ENCODE measurements at places on chromosomes 3 and 15. TPM values are rescaled to one million over a fixed set of nuclear protein-coding genes. Genes with fewer than 3 reads are reported as not detected.
A peak's percentile ranks its signal among the peaks of the same experiment; 100 is the strongest.

GOLGA8T gene
- total RNA-seq, result not detected

DUOXA2 gene
- total RNA-seq, result not detected

GRCh38 chr3:31988271-31988670, 6.7 kb downstream of the ZNF860 start:
- H3K27ac ChIP-seq, result no peak overlapping the region
- H3K4me1 ChIP-seq, result peaks cover 2% of the 10 kb centered on the region
- H3K4me3 ChIP-seq, result no peak overlapping the region
- DNase-seq, result no peak
- no peaks in the 10 kb centered on the region for H3K36me3 ChIP-seq
- peaks cover 4% of the 10 kb centered on the region for H3K27me3 ChIP-seq

SEMA3F gene
- 23.6 TPM for total RNA-seq

GRCh38 chr3:119302697-119303551, 8.7 kb downstream of the ARHGAP31 start:
- no peak overlapping the region for H3K27ac ChIP-seq
- peaks cover 8% of the 10 kb centered on the region for H3K27me3 ChIP-seq
- DNase-seq, result no peak
- no peak overlapping the region for H3K4me3 ChIP-seq
- H3K36me3 ChIP-seq, result no peaks in the 10 kb centered on the region

DNA sequence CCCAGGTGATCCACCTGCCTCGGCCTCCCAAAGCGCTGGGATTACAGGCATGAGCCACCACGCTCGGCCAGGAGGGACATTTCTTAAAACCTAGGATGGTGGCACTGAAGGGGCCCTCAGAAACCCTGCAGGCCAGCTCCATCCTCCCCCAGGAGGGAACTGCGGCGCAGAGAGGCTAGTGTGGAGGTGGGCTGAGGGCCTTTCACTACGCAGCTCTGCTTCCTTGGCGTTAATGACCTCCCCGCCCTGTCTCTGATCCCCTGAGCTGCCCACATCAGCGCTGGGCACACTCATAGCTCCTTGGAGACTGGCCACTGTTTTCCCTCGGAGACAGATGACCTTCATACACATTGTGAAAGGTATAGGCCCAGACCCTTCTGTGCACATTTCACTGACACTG, 46.2 kb upstream of the MAGEF1 start:
- H3K4me3 ChIP-seq, result no peak overlapping the region
- H3K27ac ChIP-seq, result no peak overlapping the region
- peaks cover 46% of the 10 kb centered on the region for H3K27me3 ChIP-seq
- DNase-seq, result no peak

DNA sequence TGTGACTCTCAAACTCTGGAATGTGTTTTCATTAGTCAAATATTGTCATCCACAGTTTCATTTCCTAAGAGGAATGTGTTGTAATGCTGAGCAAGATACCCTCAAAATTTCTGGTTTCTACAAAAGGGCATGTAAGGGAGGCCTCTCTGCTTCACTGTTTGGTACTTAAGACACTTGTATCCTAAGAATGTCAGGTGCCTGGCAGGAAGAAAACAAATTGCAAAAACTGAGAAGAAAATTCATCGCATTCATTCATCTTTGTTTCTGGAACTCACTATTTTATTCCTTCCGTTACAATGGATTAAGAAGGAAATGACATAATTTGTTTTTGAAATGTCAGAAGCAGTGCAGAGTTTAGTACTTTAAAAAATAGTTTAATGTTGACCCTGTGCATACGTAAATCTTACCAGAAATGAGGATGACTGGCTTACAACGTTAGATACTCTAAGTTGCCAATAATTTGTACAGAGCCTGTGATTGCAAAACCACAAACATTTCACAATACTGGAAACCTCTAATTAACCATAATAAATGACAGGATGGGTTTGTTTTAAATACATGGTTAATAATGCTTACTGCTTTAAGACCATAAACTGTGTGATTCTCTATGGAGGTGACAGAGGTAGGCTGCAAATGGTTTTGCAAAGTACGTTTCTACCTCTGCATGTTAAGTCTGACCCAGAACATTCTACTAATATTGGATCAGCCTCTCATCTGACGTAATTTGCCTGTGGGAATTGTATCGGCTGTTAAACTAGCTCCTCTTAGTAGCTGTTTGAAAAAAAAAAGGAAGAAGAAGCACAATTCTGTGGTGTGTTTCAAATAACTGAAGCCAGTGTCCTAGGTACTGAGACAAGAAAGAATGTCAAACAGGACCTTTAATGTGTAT, 477.8 kb downstream of the RBMS3 start:
- H3K4me1 ChIP-seq, result peaks cover 15% of the 10 kb centered on the region
- H3K36me3 ChIP-seq, result no peaks in the 10 kb centered on the region
- DNase-seq, result no peak
- H3K4me3 ChIP-seq, result no peak overlapping the region

LSMEM2 gene
- total RNA-seq, result not detected

DNA sequence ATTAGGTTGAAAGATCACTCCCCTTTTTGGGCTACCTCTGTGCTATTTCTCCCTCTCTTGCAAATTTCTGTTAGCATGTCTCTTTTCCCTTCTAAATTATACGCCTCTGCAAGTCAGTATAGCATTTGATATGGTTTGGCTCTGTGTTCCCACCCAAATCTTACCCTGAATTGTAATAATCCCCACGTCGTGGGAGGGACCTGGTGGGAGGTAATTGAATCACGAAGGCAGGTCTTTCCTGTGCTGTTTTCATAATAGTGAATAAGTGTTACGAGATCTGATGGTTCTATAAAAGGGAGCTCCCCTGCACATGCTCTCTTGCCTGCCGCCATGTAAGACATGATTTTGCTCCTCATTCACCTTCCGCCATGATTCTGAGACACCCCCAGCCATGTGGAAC, 41.0 kb downstream of the TAMM41 start:
- peaks cover 47% of the 10 kb centered on the region for H3K36me3 ChIP-seq
- H3K4me3 ChIP-seq, result no peak overlapping the region
- H3K27me3 ChIP-seq, result no peaks in the 10 kb centered on the region
- no peak for DNase-seq
- H3K27ac ChIP-seq, result no peak overlapping the region
- H3K4me1 ChIP-seq, result no peaks in the 10 kb centered on the region

VEPH1 gene
- total RNA-seq, result 12.3 TPM

DNA sequence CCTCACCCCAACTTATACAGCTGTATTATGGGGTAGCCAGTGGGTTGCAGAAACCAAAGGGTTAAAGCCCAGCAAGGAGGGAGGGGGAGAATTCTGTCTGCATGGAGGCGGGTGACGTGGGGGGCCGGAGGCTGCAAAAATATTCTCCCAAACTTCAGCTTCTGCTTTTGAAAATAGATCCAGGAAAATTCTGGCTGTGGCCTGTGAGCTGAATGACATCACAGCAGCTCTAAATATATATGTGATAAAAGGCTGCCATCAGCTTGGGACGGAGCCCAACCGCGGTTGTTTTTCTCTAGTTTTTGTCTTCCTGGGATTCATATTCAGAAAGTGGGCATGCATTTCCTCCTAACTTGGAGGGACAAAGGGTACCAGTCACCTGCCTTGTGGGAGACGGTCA, 27.6 kb downstream of the MAPKAPK3 start:
- H3K4me1 ChIP-seq, result no peaks in the 10 kb centered on the region
- no peaks in the 10 kb centered on the region for H3K27me3 ChIP-seq
- H3K4me3 ChIP-seq, result no peak overlapping the region
- H3K27ac ChIP-seq, result no peak overlapping the region
- no peak for DNase-seq

ZKSCAN7 gene
- total RNA-seq, result 25.0 TPM

DNA sequence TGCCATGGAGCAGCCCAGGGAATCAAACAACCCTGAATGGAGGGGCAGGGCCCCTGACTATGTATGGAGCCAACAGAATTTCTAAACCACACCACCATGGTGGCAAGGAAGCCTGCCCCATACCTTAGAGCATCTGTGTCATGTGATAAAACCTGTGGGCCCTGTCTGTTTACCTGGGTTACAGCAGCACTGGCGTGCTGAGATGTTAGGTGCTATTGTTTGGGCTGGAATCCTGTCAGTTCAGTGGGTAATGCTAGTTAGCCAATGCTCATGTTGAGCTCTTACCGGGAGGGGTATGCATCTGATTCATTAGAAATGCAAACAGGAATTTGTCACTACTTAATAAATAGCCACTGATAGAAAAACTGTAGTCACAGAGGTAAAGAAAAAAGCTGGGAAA, 63.5 kb upstream of the ETV5 start:
- no peak overlapping the region for H3K4me3 ChIP-seq
- no peak overlapping the region for H3K27ac ChIP-seq
- no peaks in the 10 kb centered on the region for H3K36me3 ChIP-seq
- DNase-seq, result no peak

GRCh38 chr3:51735950-51736349, 29.1 kb downstream of the GRM2 start:
- H3K27me3 ChIP-seq, result peaks cover 6% of the 10 kb centered on the region
- no peak overlapping the region for H3K4me3 ChIP-seq
- peaks cover 5% of the 10 kb centered on the region for H3K4me1 ChIP-seq

AMIGO3 gene
- not detected for total RNA-seq

DNA sequence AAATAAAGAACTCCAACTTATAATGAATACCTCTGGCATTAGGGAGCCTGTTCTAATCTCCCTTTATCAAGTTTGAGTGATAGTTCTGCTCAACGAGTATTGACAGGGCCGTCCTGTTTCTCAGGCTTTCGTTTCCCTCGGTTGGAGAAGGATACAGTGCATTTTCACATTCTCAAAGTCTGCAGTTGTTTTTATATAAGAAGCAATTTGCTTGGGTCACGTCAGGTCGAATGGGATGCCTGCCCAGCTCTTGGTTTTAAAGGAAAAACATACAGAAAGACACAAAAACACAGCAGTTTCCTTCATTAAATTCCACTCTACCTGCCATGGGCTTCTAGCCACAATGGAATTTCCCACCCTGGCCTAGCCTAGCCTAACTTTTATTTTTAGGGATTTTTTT, 366.3 kb downstream of the TIGIT start:
- peaks cover 1% of the 10 kb centered on the region for H3K36me3 ChIP-seq
- H3K27ac ChIP-seq, result no peak overlapping the region
- H3K27me3 ChIP-seq, result no peaks in the 10 kb centered on the region
- H3K4me1 ChIP-seq, result peaks cover 13% of the 10 kb centered on the region
- no peak overlapping the region for H3K4me3 ChIP-seq

SPATA12 gene
- total RNA-seq, result 0.16 TPM

- H3K4me1 ChIP-seq, result peaks cover 4% of the 10 kb centered on the region
- peak; percentile 81 for DNase-seq
- no peaks in the 10 kb centered on the region for H3K36me3 ChIP-seq
- H3K4me3 ChIP-seq, result peak within 1 kb of the TSS; percentile 97
- peaks cover 33% of the 10 kb centered on the region for H3K27me3 ChIP-seq
Observed at GRCh38 chr3:119034256-119035013, at the start of gene IGSF11. TSS of gene IGSF11 (minus strand) at chr3:119034846. CDS start at chr3:119034582, 264 bp downstream.

ITGA11 gene
- not detected for total RNA-seq

- H3K4me1 ChIP-seq, result peaks cover 11% of the 10 kb centered on the region
- no peak overlapping the region for H3K4me3 ChIP-seq
- H3K36me3 ChIP-seq, result peaks cover 9% of the 10 kb centered on the region
- no peak for DNase-seq
- H3K27me3 ChIP-seq, result no peaks in the 10 kb centered on the region
- no peak overlapping the region for H3K27ac ChIP-seq
Observed at GRCh38 chr3:111787556-111788463, 71.3 kb upstream of the PHLDB2 start.

DNA sequence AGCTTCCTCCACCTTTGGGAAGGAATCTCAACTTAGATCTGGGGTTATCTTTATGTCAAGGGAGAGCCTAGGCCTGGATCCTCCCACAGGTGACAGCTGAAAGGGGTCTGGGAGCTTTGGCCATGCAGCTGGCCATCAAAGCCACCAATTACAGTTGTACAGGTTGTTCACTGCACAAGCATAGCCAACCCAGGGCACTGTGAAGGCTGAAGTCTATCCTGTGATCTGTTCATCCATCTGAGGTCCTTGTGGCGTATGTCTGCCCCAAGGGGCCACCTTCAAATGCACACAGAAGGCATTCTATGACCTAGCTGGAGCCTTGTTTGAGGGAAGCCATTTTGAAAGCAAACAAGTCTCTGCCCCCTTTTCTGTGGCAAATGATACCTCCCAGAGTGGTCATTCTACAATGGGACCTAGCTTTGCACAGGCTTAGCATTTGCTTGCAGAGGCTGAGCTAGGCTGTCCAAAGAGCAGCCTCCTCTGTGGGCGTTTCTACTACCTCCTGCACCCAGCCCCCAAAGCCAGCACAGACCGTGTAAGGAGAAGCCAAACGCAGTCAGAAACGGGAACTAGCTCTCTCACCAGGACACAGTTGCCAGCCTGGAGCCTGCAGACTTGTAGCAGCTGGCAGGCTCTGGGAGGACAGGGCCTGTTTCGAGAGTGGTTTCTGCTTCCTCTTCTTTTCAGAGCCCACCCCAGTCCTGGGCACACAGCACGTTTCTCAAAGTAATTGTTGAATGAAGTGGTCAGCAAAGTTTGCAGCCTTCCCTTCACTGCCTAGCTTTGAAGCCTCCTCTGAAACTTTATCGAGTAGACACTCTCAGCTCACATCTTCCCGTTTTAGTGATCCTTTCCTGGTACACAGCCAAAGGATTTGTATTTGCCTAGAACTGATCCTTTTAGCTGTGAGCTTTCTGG, 157.3 kb upstream of the SMAD3 start:
- DNase-seq, result no peak
- H3K4me3 ChIP-seq, result no peak overlapping the region
- no peaks in the 10 kb centered on the region for H3K4me1 ChIP-seq
- no peak overlapping the region for H3K27ac ChIP-seq
- H3K27me3 ChIP-seq, result peaks cover 6% of the 10 kb centered on the region
- no peaks in the 10 kb centered on the region for H3K36me3 ChIP-seq

- DNase-seq, result no peak
- H3K4me1 ChIP-seq, result no peaks in the 10 kb centered on the region
- H3K27ac ChIP-seq, result no peak overlapping the region
- peaks cover 2% of the 10 kb centered on the region for H3K36me3 ChIP-seq
- peaks cover under 1% of the 10 kb centered on the region for H3K27me3 ChIP-seq
- H3K4me3 ChIP-seq, result no peak overlapping the region
Observed at GRCh38 chr3:42663581-42664437, 10.3 kb downstream of the ZBTB47 start.

DNA sequence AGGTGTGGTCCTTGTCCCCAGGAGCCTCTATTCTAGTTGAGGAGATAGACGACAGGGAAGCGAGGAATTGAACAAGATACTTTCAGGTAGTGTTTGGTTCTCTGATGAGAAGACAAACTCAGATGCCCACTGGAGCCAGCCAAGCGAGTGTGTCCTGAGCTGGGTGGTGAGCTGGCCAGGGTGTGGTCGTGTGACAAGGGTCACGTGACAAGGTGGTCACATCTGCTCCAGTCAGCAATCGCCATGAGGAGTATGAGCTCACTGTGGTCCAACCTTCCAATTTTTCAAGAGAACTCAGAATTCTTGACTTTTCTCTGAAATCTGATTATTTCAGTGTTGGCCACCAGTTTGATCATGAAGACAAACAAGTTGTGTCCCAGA, 39.5 kb downstream of the SLC6A6 start:
- H3K27me3 ChIP-seq, result no peaks in the 10 kb centered on the region
- DNase-seq, result no peak
- no peak overlapping the region for H3K27ac ChIP-seq
- peaks cover 15% of the 10 kb centered on the region for H3K36me3 ChIP-seq
- no peak overlapping the region for H3K4me3 ChIP-seq

LRRC49 gene
- total RNA-seq, result 23.4 TPM

- no peak for DNase-seq
- no peaks in the 10 kb centered on the region for H3K27me3 ChIP-seq
- no peak overlapping the region for H3K4me3 ChIP-seq
- H3K36me3 ChIP-seq, result no peaks in the 10 kb centered on the region
- no peak overlapping the region for H3K27ac ChIP-seq
Observed at GRCh38 chr3:97983933-97984491, 11.8 kb upstream of the RIOX2 start.
